Motor neuron (in vitro differentiated cells): ENCODE measurements at places on chromosomes 1 and 21. TPM values are rescaled to one million over a fixed set of nuclear protein-coding genes. Genes with fewer than 3 reads are reported as not detected.

ANKRD34A gene
- total RNA-seq: 1.1 and 1.6 TPM in 2 replicates

SPRR5 gene
- not detected in 2 replicates for total RNA-seq

GPR153 gene
- total RNA-seq: 10.8 and 13.0 TPM in 2 replicates

AGMAT gene
- 1.1 and 1.2 TPM in 2 replicates for total RNA-seq

TMEM51 gene
- 3.4 and 3.5 TPM in 2 replicates for total RNA-seq

DNA sequence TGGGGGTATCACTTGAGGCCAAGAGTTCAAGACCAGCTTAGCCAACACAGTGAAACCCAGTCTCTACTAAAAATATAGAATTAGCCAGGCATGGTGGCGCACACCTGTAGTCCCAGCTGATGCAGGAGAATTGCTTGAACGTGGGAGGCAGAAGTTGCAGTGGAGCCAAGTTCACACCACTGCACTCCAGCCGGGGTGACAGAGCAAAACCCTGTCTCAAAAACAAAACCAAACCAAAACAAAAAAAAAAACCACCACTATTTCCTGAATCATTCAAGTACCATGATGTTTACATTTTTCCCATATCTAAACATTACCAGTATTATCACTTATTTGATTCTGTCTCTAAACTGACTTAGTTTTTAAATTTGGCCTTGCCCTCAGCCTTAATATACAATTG, 29.5 kb downstream of the TUT4 start:
- no peak for ATAC-seq

DNA sequence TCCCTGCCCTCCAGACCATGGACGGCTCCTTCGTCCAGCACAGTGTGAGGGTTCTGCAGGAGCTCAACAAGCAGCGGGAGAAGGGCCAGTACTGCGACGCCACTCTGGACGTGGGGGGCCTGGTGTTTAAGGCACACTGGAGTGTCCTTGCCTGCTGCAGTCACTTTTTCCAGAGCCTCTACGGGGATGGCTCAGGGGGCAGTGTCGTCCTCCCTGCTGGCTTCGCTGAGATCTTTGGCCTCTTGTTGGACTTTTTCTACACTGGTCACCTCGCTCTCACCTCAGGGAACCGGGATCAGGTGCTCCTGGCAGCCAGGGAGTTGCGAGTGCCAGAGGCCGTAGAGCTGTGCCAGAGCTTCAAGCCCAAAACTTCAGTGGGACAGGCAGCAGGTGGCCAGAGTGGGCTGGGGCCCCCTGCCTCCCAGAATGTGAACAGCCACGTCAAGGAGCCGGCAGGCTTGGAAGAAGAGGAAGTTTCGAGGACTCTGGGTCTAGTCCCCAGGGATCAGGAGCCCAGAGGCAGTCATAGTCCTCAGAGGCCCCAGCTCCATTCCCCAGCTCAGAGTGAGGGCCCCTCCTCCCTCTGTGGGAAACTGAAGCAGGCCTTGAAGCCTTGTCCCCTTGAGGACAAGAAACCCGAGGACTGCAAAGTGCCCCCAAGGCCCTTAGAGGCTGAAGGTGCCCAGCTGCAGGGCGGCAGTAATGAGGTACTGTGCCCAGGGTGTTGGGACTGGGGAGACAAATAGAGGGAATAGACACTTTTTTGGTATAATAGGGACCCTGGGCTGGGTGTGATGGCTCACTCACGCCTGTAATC, 1.0 kb downstream of the ZBTB48 start:
- ATAC-seq: no peak

DNA sequence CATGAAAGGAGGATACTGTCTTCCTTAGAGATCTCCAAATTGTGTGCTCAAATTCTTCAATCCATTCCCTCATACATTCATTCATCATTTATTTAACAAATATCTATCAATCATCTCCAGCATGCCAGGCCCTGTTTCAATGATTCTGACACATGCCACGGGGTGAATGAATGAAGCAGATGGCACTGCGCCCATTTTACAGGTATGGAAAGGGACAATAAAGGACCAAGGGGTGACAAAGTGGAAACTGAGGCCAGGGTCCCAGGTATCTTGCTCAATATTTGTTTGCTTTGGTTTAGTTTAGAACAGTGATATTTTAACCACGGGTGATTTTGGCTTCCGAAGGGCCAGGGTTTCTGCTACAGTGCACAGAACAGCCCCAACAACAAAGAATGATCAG, 321.6 kb upstream of the RUNX1 start:
- no peak for ATAC-seq

DNA sequence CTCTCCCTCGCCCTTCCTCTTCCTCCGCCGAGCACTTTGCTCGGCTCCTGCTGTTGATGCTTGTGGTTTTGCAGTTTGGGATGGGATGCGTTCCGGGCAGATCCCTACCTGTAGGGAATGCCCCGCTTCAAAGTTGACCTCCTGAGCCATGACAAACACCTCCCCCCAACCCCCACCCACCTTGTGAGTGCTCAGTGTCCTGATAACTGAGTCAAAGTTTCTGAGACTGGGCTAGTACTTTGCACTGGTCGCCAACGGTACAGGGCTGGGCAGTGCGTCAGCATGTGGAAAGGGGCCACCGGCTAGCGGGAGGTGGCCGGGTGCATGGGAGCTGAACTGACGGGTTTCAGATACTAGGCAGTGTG, 771 bp downstream of the RABGAP1L start:
- peak; percentile 2 for ATAC-seq

- ATAC-seq: no peak
Observed at GRCh38 chr21:25215698-25216384, 391.4 kb downstream of the MRPL39 start.

DNA sequence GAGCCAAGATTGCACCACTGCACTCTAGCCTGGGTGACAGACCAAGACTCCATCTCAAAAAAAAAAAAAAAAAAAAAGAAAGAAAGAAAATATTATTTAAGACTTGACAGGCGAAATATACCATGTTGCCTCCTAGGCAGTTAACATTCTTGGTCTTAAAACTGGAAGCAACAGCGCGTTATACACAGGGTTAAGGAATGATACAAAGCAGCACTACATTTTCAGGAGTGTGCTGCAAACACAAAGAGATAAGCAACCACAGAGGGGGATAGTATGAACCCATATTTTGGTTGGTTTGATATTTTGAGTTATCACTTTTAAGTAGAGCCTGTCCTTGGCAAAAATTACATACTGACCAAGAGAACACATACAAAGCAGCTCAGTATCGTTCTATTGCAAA, 25.1 kb downstream of the USP24 start:
- no peak for ATAC-seq

GRCh38 chr1:80915491-80915890, 885.2 kb upstream of the ADGRL2 start:
- no peak for ATAC-seq

DNA sequence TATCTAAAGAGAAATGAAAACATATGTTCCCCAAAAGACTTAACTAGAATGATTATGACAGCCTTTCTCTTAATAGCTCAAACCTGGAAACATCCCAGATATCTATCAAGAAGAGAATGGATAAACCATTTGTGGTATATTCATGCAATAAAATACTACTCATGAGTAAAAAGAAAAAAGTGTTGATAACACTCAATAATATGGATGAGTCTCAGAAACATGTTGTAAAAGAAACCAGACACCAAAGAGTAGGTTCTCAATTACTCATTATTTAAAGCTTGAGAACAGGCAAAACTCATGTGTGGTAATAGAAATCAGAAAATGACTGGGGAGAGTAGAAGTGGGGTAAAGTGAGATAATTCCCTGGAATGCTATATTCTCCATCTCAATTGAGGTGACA, 154.1 kb downstream of the PHTF1 start:
- ATAC-seq: no peak

DNA sequence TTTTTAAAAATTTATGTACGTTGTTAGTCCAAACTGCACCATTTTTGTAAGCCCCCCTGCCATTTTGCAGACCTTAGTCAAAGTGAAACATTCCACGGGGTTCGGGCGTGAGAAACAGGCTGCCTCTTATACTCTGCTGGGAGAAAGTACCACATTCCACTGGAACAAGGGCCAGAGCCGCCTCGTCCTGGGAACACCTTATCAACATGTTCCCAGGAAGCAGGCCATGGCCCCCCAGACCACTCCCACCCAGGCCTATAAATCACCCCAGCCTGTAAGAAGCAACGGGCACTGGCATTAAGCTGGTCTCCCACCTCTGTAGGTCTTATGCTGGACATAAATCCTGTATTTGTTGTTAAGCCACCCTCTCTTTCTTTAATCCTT, 854 bp upstream of the ZRANB2 start:
- peak; percentile 5 for ATAC-seq
